ENCODE measurements at places on chromosomes 7 and 10.

DNA sequence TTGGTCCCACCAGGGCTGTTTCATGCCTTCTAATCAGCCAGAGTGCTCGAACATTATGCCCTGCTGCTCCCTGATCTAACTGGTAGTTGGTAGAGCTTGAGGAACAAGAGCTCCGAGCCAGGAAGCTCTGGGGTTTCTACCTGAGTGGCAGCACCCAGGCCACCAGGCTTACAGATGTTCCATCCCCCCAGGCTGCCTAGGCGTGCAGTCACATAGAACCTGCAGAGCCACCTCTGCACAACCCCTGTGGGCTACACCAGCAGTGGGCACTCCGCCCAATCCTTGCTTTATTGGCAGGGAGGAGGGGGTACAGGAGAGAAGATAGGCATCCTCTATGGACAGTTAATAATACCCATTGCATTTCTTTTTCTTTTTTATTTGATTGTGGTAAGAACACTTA lies 21.8 kb downstream of the MAP3K8 start:
- DNase-seq, result no peak

DNA sequence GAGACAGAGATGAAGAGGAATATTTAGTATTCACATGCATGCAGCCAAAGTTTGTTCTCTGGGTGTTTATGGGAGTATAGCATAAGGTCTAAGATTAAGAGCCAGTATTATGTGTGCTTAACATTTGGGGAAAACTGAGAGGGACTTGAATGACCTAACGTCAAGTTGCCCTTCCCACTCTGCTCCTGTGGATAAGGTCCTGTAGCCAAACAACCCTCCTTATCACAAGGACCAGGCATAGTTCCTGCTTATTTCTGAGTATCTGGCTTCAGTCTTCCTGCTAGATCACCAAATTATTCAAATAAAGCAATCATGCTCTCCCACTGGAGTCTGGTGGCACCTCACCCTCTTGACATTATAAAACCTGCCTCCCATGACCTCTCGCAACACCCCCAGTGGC lies 137.9 kb upstream of the SEMA3E start:
- DNase-seq, result no peak

- DNase-seq, result no peak
Measured at GRCh38 chr7:27890205-27890849, 150.4 kb downstream of the TAX1BP1 start.

DNA sequence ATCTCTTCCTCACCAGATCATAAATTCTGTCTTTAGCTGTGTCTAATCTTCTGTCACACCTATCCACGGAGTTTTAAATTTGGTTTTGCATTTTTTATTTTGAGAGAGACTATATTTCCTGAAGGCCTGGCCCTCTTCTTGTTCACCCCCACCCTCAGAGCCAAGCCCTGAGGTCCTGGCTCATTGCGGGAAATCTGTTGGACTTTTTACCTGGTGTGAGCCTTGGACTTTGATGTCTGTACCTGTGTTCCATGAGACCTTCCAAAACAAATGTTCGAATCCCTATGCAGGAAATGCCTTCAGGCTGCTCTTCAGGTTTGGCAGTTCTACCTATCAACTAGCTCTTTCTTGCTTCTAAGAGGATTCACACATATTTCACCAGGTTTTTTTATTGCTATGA lies 175.2 kb upstream of the GRB10 start:
- no peak for DNase-seq

DNA sequence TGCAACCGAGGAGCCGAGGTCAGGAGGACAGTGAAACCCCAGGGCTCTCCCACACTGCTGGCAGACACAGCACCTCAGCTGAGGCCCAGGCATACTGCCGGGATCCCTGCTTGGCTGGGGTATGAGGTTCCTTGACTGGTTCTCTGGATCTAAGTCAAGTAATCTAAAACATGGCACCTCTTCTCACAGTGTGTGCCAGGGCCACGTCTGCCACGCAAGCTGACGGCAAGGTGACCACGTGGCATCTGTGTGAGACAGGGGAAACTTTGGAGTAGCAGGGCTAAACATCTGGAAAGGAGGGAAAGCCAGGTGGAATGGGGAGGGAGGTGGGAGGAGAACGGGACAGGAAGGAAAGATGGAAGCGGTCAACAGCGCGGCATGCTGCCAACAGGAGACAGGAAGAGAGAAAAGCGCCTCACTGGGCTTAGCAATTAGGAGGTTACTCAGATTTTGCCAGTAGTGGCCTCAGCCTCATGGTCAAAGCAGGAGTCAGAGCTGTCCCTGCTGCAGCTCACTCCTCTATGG lies 103.7 kb downstream of the CXCL12 start:
- no peak for DNase-seq

DNA sequence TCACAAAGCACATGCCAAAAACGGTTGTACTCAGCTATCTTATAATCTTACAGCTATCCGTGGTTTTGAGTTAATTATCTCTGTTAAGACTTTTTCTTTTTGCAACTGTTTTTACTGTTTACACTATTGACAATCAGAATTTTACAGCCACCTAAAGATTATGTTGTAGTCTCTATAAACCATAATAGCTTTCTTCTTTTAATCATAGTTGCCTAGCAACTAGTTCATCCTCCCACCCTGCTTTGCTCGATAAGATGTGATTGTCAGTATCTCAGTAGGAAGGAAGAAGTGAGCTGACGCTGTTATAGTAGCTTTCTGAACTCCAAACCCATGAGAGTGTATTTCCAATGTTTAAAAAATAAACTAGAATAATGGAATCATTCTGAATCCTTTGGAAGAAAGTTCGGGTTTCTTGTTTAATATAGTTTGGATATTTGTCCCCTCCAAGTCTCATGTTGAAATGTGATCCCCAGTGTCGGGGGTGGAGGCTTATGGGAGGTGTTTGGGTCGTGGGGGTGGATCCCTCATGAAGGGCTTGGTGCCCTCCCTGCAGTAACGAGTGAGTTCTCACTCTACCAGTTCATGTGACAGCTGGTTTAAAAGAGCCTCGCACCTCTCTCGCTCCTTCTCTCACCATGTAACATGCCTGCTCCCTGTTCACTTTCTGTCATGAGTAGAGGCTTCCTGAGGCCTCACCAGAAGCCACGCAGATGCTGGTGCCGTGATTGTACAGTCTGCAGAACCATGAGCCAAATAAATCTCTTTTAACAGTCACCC lies 68.1 kb downstream of the SVOPL start:
- no peak for DNase-seq

DNA sequence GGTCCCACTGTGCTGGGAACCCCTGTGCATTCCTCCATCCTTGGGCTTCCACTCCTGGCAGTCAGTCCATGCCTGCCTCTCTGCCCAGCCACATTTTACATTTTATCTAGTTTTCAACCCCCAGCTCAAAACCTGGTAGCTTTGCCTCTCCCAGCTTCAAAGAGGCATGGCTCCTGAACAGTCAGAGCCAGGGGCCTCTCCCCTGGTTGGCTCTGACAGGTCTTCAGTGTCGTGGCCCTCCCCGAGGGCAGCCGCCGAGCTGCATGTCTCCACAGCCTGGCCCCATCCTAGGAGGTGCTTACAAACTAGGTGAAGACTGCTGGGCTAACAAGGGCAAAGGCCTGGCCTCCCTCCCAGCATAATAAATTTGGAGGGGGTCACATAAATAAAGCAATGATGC lies 14.8 kb downstream of the COBL start:
- DNase-seq, result no peak

GRCh38 chr7:68362745-68363518 lies 1235.3 kb upstream of the AUTS2 start:
- no peak for DNase-seq

DNA sequence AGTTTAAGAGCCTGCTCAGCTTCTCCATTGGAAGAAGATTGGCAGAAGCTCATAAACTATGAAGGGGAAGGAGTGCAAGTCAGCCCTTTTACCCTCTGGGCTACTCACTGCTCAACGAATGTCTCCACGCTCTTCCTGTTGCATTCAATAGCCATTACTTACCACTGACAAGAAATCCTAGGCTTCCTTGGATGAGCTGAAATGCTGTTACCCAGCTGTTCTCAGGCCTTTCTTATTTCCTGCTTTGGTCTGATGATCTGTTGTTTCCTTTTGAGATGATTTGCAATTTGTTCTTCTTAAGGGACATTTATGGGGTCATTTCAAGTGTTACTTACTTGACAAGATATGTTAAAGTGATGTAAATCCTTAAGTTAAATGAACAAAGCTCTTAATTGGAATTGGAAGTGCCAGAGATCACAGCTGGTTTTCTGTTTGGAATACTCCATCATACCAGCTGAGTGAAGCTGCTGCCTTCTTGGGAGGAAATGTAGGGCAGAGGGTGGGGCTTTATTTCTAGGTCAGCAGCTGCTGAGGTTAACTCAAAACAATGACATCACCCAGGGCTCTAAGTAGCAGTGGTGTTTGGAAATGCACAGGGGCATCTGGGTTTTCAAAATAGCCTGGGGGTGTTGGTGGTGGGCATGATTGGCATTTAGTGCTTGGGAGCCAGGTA lies 170.0 kb downstream of the PRKCQ start:
- DNase-seq, result no peak

GRCh38 chr7:30371321-30371720 lies 86.9 kb downstream of the ZNRF2 start:
- no peak for DNase-seq

DNA sequence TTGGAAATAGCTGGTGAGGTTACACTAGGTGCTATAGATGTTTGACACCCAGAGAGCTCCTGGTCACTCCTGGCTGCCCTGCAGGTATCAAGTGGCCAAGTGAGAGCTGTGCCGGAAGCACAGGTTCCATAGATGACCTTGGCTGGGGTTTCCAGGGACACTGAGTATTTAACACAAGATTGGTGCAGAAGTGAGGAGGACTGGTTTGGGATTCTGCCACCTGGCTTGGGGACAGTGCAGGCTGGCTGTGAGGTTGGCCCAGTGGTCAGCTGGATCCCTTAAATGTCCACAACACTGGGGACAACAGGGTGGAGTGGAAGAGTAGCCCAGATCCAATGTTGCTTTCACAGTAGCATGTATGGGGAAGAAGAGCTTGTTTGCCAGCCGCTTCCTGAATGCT lies 5.3 kb upstream of the ACHE start:
- no peak for DNase-seq

DNA sequence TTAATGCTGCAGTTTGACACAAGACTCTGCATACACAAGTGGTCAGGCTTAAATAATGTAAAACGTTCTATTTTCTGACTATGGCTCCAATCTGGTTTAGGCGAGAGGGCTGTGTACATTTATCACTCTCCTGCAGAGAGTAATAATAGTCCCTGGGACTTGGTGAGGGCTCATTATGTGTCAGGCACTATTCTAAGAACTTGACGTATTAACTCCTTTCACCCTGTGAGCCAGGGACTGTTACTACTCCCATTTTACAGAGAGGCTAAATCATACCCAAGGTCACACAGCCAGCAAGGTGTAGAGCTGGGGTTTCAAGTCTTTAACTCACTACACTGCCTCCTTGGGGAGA lies 187.2 kb upstream of the LYZL2 start:
- no peak for DNase-seq

GRCh38 chr7:41010418-41010817 lies 692.5 kb downstream of the INHBA start:
- DNase-seq, result no peak

GRCh38 chr10:33498391-33498891 lies 164.0 kb upstream of the NRP1 start:
- no peak for DNase-seq

GRCh38 chr10:28300027-28300426 lies 2.8 kb downstream of the MPP7 start:
- DNase-seq, result no peak

DNA sequence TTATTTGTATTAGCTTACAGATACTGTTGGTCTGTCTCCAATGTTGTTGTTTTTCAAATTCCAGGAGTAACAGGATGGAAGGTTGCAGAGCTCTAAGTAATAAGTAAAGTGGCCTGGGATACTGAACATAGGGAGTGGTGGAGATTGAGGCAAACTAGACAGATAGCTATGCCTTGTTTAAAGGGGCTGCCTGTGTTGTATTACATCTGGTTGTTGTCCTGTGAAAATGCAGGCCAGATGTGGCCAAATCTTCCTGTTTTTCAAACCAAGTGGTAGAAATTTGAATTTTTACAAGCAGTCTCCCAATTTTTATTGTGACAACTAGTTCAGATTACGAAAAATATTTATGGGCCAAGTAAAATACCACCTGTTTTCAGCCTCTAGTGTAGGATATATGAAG lies 33.5 kb downstream of the BICC1 start:
- DNase-seq, result no peak

DNA sequence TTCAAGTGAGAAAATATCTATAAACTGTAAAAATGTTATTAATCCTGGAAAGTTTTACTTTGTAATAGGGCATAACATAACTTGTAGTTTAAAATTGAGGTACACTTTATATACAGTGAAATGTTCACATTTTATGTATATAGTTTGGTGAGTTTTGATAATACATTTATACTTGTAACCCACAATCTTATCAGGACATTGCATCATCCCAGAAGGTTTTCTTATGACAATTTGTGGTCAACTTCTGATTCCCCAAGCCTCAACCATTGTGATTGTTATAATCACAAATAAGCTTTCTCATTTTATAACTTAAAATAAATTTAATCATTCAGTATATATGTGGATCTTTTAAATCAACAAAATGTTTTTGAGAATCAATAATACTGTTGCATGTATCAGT lies 151.1 kb downstream of the TFPI2 start:
- DNase-seq, result no peak

GRCh38 chr7:10596827-10597226 lies 376.8 kb upstream of the PHF14 start:
- no peak for DNase-seq

DNA sequence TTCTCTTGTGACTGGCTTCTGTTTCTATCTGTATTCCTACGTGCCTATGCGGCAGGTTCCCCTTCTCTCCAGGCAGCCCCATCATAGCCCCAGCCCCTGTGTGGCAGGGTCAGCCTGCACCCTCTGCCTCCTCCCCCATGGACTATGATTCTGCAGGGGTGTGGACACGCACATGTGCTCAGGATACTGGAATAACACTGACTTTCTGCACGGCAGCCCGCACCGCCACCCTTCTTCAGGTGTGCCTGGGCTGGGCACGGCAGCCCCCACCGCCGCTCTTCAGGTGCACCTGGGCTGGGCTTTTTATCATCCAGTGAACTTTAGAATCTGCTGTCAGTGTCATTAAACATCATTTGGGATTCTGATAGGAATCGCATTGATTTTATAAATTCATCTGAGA lies 202.6 kb upstream of the PPP2R2D start:
- no peak for DNase-seq

DNA sequence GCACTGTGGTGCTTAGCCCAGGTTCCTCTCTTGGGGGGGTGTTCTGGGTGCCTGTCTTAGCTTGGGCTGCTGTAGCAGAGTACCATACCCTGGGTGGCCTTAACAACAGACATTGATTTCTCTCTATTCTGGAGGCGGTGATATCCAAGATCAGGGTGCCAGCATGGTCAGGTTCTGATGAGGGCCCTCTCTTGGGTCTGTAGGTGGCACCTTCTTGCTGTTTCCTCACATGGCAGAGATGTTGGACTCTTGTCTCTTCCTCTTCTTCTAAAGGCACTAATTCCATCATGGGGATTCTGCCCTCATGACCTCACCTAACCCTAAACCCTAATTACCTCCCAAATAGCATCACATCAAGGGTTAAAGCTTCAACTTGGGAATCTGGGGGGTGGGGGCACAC lies 19.9 kb upstream of the CRHR2 start:
- DNase-seq, result no peak

Data from fibroblast of skin of right biceps (primary cell).